ENCODE measurements at places on chromosomes 16 and 17.

GRCh38 chr17:47955497-47956461, 1.9 kb downstream of the PRR15L start:
- DNase-seq, result no peak

GRCh38 chr16:5033256-5034166, at the start of gene NAGPA:
TSS of gene NAGPA (minus strand) at chr16:5033935. CDS start at chr16:5033914, 21 bp downstream.
- DNase-seq, result peak; percentile 73

DNA sequence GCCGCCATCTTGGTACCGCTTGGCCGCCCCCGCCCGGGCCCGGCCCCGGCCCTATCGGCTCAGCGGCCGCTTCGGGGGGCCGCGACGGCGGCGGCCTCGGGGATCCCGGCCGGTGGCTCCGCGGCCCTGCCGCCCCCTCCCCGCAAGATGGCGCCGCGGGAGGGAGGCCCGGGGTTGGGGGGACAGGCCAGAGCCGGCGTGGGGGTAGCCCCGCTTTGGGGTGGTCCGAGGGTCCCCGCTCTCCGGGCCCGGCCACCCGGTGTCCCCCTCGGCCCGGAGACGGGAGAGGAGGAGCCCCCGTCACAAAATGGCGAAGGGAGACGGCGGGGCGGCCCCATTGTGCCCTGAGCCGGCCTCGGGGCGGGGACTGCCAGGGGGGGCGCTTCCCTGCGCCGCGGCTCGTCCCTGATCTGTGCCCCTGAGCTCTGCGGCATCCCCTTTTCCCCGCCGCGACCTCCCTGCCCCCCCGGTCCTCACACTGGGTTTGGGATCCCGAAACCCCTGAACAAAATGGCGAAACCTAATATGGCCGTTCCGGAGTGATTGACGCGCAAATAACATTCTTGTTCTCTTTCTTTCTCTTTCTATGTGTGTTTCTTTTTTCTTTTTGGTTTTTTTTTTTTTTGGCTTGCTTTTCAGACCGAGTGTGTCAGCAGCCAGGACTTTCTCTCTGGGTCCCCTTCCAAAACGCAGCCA, 986 bp downstream of the HAPSTR1 start:
- DNase-seq, result peak; percentile 35

GRCh38 chr16:53220585-53220984, 165.8 kb downstream of the CHD9 start:
- DNase-seq, result no peak

All from activated T-helper 1 cell treated with anti-CD3 and anti-CD28 coated beads, Interleukin-2, amount 50 U/mL, for 16 hours (primary cell).